ENCODE measurements at places on chromosomes 1 and 21.

- DNase-seq = no peak
Measured at GRCh38 chr1:2256435-2257244, 28.5 kb downstream of the SKI start.

DNA sequence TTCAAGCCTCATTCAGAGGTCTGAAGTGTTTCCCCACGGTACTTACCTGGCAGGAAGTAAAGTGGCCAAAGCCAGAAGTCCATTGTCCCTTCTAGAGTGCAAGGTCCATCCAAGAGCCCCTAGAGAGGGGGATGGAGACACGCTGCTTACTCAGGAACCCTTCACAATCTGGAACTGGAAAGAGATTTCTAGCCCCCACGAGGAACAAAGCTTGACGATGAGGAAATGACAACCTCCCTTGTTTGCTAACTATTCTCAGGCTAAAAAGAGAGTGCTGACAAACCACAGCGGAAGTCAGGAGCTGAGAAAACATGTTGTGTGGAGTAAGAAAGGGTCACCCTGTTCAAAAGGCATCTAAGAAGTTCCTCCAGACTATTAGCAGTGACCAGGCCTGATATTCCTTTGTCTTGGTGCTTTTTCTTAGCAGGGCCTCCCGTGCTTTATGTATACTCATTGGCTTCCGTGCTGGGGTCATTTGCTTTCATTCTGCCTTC is at the start of gene FCMR:
Gene FCMR, minus strand, starts transcription at position 170 of the 494 bp plus-strand sequence. Its CDS starts 87 bp downstream, at position 83.
- DNase-seq = no peak

- no peak for DNase-seq
Measured at GRCh38 chr21:38250991-38251418, 5.8 kb upstream of the KCNJ15 start.

- no peak for DNase-seq
Measured at GRCh38 chr1:150576794-150577556, 2.4 kb downstream of the MCL1 start.

GRCh38 chr1:68173936-68174737 is 58.2 kb downstream of the WLS start:
- no peak for DNase-seq

DNA sequence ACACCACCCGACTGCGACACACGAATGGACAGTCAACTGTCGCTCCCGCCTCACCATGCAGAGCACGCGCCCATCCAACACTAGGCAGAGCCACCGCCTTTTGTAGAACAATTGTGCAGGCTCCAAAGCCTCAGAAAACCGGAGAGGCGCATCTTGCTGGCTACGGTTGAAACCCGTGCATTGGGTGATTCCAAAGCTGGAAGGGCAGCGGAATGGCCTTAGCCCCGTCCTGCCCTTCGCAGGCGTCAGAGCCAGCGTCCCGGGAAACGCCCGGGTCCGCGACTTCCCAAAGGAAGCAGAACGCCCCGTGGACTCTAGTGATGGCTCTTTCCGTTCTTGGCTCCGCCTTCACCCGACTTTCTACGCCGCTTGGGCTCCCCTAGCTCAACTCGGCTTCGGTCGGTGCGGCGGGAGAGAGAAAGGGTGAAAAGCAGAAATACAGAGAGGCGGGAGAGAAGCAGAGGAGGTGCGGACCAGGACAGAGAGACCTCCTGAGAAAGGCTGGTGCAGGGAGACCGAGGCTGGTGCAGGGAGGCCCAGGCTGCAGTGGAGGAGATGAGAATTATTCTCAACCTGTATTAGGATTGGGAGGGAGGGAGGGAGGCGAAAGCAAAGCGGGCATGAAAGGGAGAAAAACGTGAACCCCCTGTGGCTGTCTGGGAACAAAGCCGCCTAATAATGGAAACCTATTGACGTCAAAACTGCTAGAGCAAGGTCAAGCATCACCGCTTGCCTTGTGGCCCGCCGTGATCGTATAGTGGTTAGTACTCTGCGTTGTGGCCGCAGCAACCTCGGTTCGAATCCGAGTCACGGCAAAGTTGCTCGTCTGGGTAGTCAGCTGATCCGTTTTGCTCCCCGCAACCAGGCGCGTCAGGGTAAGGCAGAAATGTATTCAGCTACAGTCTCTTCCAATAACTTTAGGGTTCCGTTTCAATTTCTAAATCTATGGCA is 99.5 kb downstream of the PRKAB2 start:
- no peak for DNase-seq

GRCh38 chr1:94708299-94708685 is 111.9 kb upstream of the SLC44A3 start:
- no peak for DNase-seq

- no peak for DNase-seq
Measured at GRCh38 chr1:232223183-232223708, 406.7 kb downstream of the SIPA1L2 start.

DNA sequence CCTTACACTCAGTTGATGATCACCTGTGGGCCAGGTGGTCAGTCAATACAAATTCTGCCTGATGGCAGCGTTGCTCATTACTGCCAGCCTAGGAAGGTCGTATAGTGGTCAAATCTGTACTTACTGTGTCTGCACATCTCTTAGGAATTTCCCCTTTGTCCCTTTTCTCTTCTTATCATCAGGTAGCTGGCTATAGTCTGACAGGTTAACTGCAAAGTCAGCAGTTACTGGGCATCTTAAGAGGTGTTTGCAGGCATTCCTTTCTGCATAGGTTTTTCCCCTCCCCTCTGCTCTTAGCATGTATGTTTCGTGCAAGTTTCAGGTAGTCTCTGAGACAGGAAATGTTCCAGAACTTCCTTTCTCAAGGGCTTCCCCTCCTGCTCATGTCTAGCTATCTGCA is 298.7 kb downstream of the LRRIQ3 start:
- no peak for DNase-seq

DNA sequence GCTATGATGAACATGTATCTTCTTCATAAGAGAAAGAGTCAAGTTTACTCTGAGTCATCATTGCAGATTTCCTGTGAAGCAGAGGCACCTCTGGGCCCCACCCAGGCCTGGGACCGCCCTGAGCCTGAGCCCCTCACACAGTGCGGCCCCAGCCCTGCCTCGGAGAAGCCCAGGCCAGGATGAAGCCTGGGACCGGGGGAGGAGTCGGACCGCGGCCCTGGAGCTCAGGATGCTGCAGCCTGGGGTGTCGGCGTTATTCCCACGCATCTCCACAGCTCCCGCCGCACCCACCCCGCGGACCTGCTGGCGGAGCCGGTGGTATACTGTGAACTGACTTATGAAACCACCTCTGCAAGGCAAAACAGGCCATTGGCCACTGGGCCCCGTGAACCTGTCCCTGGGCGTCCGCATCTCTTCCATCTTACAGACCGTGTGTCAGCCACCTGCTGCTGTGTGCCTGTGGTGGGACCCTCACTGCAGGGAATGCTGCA is 2.4 kb upstream of the COL6A1 start:
- no peak for DNase-seq

DNA sequence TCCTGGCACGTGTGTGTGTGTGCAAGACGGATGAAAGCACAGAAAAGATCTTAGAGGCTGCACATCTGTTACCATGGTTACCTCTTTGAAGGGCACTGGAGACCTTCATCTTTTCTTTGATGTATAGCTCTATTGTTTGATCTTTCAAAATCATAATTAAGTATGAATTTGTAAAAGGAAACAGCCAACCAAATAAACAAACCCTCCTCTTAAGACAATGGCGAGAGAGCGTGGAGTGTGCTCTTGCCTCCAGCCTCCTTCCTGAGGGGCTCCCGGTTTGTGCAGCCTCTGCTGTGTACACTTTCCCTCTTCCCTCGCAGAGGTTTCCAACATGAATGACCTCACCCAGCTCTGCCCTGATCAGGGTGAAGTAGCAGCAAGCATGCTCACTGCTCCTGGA is 27.9 kb downstream of the CACNA1S start:
- DNase-seq = no peak

DNA sequence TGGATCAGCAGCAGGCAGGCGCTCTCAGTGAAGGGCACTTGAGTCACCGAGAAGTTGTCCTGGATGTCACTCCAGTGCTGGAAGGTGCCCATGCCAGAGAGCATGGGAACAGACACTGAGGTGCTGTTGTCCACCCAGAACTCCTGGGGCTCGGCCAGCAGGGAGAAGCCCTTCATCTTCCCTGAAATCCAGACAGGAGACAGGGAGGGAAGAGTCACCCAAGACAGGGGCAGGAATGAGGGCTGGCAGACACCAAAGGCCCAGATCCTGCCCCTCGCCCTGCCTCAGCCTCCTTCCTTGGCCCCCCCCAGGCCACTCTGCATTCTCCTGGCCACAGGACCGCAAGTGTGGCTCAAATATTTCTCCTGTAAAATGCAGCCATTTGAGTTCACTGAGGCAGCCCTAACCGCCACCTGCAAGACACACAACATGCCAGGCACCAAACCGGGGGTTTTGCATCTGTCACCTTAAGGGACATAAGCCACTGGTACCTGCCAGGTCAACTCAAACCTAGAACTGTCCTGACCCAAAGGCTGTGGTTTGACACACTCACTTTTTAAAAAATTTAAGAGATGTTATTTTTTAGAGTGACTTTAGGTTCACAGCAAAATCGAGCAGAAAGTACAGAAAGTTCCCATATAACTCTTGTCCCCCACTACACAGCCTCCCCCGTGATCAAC is 7.8 kb downstream of the AGT start:
- no peak for DNase-seq

DNA sequence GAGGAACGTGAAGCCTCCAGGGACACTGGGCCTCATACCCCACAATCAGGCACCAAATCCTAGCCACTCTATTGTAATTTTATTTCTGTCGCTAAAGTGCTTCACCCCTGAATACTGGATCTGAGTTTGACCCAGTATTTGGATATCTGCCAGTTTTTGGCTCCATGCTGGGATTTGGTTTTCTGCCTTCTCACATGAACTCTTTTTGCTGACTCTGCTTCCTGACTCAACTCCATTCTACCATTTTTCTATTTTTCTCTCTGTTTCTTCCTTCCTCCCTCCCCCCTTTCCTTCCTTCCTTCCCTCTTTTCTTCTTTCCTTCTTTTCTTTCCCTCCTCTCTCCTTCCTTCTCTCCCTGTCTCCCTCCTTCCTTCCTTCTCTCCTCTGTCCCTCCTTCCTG is 151.3 kb upstream of the GJB5 start:
- no peak for DNase-seq

DNA sequence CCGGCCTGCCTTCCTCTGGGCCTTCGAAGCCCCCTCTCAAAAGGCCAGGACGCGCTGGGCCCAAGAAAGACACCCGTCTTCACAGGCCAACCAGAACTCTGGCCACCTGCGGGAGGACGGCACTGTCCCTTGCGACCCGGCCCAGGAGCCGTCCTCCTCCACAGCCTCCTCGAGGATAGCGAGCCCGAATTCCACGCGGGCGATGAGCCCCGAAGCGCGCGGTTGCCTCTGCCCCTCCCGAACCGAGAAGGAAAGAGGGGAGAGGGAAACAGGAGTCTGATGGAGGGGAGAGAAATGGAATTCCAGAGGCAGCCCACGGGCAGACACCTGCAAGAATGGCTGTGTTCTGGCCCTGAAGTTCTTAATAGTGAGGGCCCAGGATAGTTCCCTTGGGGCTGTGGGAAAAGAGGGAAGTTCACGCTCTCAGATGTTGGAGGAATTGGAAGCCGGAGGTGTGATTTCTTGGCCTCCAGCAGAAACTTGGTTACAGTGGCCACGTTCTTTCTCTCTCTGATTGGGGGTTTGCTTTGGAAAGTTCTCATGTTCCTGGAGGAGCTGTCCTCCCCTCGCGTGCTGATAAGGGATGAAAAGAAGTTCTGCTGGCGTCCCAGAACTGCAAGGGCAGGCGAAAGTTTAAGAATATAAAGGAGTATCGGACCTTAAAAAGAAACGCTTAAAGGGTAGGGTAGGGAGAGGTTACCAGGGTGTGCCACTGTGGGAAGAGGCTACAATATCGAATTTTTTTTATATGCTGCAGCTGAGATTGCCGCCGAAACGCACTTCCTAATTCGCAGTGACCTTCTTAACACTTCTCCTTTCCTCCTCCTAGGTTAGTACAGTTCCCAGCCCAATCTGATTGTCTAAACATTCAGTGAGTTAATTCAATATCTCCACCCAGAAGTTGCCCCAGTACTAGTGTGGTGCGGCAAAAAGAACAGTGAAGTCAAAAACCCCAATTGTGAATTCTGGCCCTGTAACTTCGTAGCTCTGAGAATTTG is 5.8 kb upstream of the SLC44A5 start:
- DNase-seq = no peak

- DNase-seq = no peak
Measured at GRCh38 chr1:17437580-17438317, 1.7 kb downstream of the RCC2 start.

DNA sequence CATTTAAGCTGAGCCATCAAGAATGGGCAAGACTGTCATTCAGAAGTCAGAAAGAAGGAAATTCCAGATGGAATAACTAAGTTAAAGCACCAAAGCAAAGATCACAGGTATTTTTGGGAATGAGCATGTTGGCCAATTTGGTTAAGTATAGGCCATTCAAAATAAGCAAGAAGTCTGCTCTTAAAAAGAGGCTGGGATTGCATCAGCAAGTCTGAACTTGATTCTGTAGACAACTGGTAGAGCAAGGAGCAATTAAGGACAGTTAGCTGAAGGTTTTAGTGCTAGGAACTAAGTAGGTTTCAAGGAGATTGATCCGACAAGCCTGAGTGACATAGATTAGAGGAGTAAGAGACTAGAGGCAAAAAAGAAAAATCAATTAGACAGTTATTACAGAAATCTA is 8.4 kb downstream of the ANKRD45 start:
- DNase-seq = no peak

GRCh38 chr1:162065016-162065415 is 4.5 kb upstream of the NOS1AP start:
- DNase-seq = no peak

GRCh38 chr1:202576816-202577215 is 133.4 kb downstream of the SYT2 start:
- no peak for DNase-seq

DNA sequence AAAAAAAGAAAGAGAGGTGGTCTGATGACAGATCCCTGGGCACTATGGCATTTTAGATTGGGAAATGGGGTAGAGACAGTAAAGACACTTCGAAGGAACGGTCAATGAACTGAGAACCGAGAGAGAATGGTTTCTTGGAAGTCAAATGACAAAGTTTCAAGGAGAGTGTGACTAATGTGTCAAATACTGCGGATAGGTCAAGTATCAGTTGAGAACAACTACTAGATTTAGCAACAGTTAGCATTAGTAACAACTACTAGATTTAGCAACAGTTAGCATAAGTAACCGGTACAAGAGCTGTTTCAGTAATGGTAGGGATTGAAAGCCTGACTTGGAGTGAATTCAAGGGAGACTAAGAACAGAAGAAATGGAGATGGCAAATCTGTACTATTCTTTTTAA is 35.0 kb downstream of the UROD start:
- no peak for DNase-seq

GRCh38 chr1:56472860-56473259 is 106.5 kb downstream of the PLPP3 start:
- DNase-seq = peak; percentile 54
